RPMI7951 (cell line): ENCODE measurements at places on chromosomes 4 and X. TPM values are rescaled to one million over a fixed set of nuclear protein-coding genes. Genes with fewer than 3 reads are reported as not detected.
A peak's percentile ranks its signal among the peaks of the same experiment; 100 is the strongest.

GRCh38 chr4:97235521-97235920, 907.8 kb downstream of the STPG2 start:
- no peak for DNase-seq

DNA sequence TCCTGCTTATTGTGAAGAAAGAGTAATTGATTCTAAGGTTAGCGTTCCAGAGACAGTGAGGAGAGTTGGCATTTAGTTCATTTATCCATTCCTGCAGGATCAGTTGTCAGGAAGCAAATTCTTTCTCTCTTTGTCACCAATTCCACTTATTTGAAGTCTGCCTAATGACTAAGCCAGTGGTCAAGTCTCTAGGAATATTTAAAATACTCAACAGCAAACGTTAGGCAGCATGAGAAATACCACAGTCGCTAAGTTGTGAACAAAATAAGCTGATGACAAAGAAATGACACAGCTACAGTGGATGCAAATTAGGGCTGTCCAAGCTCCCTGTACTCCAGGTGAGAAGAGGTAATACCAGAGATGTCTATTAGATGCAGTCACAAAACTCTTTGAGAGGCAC, 6.6 kb upstream of the MAGEB17 start:
- peak; percentile 91 for DNase-seq

GRCh38 chrX:23896981-23897380, 10.8 kb downstream of the APOO start:
- no peak for DNase-seq

DNA sequence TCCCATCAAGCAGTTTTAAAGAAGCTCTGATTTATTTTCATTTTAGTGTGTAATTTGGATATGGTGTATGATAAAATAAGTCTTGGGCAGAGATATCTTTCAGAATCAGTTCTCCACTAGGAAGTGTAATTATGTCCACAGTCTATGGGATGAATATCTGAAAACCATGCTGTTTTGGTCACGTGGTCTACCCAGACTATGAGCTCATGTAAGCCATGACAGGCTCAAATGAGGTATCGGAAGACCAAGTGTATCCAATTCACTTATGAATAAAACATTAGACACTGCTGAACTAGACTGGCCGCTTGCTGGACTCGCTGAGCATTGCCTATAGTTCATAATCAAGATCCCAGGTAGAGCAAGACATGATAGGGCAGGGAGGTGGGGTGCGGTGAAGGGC, 50.5 kb downstream of the SOD3 start:
- DNase-seq: no peak

DNA sequence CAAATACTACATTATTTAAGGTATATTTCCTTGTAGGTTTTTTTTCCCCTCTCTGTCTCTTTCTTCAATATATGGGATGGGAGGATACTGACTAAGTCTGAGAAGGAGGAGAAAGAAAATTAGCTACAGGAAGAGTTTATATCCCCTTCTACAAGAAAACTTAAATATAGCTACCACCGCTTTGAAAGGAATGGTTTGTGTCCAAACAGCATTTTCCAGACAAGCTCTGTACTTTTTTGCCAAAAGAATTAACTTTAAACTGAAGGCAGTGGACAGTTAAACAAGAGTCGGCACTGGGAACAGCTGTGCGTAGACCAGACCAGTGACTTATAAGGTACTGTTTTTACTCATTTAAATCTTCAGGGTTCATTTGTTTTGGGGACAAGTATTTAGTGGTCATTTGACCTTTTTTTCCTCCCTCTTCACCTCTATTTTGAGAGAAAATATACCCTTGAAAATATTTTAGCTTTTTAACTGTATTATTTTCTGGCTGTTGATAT, 303.7 kb downstream of the ARHGAP24 start:
- DNase-seq: peak; percentile 39

DNA sequence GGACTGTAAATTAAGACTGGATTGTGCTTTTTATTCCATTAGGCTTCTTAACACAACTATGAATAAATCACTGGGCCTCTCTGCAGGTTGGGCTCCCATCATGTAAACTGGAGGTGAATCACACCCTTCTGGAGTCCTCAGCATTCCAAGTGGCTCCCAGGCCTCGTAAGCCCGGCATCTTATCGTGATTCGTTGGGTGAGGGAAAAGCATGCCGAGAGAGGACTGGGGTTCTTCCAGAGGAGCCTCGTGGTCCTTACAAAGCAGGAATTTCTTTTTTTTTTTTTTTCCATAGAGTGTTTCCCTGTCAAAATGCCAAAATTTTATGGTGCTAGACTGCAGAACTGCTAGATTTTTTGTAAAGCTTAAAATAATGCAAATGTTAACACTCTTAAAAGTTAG, 20.0 kb downstream of the CLDN22 start:
- DNase-seq: no peak

- DNase-seq: peak; percentile 28
Measured at GRCh38 chr4:151957153-151957552, 196.3 kb upstream of the GATB start.

DNA sequence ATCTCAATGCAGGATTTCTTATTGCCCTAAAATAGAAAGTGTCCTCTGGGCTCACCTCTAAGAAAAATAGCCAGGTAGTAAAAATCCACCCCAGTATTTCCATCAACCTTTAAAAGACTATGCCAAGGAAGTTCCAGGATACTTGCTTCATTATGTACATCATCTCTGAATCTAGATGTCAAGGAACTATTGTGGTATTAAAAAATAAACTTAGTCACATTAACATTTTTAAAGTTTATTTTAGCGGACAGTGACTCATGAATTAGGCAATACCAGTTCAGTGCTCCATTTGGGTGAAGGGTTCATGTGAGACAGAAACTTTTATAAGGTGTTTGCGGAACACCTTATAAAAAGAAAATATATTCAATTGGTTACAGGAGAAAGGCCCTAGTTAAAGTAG, 209.2 kb downstream of the ADAM29 start:
- no peak for DNase-seq

- peak; percentile 79 for DNase-seq
Measured at GRCh38 chr4:33780952-33781791, 2463.1 kb downstream of the ARAP2 start.

The KCNE5 gene
- 0.12 and 0.20 TPM in 2 replicates for total RNA-seq

The AREG gene
- 2.4 and 4.1 TPM in 2 replicates for total RNA-seq

GRCh38 chrX:41526271-41526670, 79.1 kb downstream of the NYX start:
- no peak for DNase-seq

DNA sequence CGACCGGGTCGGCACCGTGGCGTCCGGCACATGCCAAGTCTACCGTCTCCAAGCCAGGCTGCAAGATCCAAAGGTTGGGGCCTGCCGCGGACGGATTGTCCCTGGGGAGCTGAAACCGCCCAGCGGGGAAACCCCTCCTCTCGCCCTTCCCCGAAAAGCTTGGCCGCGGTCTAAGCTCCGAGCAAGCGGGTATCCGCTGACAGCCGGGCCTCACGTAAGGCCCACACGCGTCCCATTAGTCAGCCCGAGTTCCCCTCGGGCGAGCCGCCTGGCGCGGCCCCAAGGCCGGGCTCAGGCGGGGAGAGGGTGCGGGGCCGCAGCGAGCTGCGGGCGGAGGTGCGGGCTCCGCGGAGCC, 6.8 kb upstream of the BCOR start:
- DNase-seq: no peak

The WDR17 gene
- 0.48 and 0.98 TPM in 2 replicates for total RNA-seq

The ARMCX1 gene
- 25.3 and 28.8 TPM in 2 replicates for total RNA-seq

The LNX1 gene
- total RNA-seq: 5.0 and 5.3 TPM in 2 replicates

- no peak for DNase-seq
Measured at GRCh38 chrX:105870445-105870844, 48.1 kb downstream of the NRK start.

GRCh38 chr4:124030147-124030546, 633.6 kb downstream of the SPRY1 start:
- DNase-seq: peak; percentile 57

DNA sequence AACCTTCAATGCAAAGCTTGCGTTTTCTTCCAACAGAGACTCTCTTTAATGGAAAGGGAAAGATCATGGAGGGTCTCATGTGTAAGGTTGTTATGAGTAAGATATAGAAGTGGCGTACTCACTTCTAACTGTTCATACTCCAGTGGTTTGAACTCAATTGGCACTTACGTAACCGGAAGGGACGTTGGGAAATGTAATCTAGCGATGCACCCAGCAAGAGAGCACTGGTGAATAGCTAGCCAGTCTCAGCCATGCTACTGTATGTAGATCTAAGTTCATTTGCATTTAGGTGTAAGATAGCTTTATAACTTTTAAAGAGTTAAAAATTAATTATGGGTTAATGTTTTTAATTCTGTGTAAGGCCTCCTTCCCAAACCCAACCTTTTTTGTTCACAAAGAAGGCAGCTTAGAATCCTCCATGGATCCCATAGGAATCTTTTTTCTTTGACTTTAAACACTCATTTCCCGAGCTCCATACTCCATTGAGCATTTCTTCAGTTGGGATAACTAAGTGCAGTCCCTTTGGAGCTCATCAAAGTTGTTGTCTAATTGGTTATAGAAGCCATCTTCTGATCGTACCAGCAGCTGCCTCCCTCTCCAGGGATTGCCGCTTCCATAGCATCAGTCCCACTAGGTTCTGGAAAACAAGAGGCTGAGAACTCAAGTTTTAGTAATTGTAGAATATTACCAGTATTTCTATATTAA, 191.1 kb downstream of the RAPGEF2 start:
- no peak for DNase-seq

The FAT4 gene
- 0.20 and 0.24 TPM in 2 replicates for total RNA-seq

DNA sequence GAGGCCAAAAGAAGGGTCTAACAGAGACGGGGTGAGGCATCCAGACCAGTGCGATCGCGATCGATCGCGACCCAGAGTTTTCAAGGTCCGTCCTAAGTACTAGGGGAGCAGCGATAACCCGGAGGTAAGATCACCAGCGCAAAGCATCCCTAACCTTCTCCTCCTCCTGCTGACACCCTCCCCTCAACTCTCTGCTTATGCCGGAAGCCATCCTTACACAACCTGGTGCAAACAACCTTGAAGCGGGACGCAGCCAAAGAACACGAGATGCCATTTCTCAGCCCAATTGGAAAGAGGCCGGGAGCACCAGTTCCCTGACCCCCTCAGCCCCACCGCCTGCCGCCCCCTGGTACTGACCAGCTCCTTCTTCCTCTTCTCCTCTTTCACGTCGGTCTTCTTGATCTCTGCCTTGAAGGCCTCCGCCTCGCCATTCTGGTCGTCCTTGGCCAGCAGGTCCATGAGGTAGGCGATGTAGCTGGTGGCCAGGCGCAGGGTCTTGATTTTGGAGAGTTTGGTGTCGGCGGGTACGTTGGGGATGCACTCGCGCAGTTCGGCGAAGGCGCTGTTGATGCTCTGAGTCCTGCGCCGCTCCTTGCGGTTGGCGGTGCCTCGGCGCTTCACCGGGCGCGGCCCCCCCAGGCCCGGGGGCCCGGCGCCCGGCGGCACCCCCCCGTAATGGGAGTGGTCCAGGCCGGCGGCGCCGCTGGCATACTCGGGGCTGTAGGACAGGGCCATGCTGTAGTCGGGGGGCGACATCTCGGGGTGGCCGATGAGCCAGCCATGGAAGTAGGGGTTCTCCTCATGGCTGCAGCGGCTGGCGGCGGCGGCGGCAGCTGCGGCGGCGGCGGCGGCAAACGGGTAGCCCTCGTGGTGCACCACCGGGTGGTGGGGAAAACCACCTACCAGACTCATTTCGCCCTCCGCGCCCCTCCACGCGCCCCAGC, 1.4 kb downstream of the HAND2 start:
- DNase-seq: no peak

DNA sequence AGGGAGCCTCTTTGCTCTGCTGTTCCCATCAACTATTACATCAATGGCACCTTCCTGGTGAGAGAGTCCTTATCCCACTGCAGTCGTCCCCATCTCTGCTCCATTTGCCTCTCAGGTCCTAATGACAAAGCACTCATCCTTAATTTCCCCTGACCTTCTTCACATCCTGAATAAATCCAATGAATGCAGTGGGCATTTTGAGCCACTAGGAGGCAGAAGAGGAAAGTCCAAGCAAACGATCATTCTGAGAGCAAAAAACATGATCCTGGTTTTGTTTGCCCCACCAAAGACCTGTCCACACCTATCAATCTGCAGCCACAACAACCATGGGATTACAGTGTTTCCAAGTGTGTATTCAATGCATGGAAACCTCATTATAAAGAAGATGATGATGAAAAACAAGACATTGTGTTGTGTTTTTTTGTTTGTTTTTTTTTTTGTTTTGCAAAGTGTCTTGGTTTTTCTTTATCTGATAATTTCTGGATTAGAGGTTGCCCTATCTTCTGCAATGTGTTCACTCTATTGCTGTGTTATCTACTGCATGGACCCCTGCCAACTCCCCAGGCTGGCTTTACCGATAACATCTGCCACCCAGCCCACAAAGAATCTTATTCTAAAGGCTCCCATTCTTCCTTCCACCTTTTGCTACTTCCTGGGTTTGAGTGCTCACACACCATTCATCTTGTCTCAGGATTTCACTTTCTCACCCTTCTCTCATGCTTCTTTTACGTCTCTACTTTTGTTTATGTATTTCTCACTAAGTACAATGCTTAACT, 207.2 kb downstream of the NLGN4X start:
- peak; percentile 13 for DNase-seq

The MAGEB10 gene
- not detected in 2 replicates for total RNA-seq

DNA sequence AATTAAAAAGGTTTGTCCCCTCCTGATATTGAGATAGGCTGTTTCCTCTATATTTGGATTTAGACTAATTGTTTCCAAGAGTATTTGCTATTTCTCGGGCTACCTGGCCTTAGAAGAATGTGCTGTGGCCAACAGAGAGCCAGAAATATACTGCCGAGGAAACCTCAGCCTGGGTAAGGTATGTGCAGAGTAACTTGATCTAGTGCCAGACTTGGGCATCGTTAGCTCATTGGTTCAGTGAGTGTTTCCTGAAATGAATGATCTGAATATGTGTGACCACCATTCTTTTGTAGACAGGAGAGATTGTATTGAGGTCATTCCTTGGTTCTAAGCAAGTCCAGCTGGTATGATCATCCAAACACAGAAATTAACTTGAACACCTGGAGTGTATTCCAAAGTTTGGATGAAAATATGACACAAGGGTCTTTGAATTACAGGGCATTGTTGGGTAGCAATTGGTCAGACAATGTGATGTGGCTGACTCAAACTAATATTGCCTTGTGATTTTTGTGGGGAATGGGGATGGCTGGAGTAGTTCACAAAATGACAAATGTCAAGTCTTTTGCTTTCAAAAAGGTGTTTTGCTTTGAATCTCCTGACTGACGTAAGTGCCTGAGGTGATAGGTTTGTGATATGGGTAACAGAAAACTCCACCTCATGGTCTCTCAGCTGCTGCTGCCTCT, 100.2 kb upstream of the CXCL13 start:
- DNase-seq: no peak

DNA sequence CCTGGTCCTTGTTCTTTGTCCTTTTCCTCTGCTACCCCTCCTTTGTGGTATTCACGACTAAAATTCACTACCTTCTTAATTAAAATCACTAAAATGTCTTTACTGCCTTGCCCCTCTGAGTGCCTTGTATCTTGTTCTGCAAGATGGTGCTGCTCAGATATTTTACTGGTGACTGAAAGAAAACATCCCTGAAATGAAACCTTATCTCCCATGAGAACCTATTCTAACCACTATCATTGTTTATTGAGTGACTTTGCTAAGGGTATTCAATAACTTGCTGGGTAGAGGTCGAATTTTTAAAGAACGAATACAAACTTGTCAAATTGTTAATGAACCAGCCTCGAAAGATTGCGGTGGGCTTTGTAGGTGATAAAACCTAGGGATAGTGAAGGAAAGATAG, 52.8 kb downstream of the SPRY1 start:
- DNase-seq: no peak

The LRCH2 gene
- not detected in 2 replicates for total RNA-seq

The PRRG3 gene
- total RNA-seq: not detected in 2 replicates

The IL15 gene
- total RNA-seq: 4.4 and 4.7 TPM in 2 replicates

The SPATA4 gene
- total RNA-seq: not detected in 2 replicates

The CLNK gene
- not detected in 2 replicates for total RNA-seq

- DNase-seq: no peak
Measured at GRCh38 chr4:163111588-163111987, 55.1 kb downstream of the NAF1 start.

- DNase-seq: peak; percentile 96
Measured at GRCh38 chr4:73707918-73708577, 32.3 kb upstream of the CXCL8 start.
